ENCODE measurements at places on chromosomes 3 and 15. TPM values are rescaled to one million over a fixed set of nuclear protein-coding genes. Genes with fewer than 3 reads are reported as not detected.
A peak's percentile ranks its signal among the peaks of the same experiment; 100 is the strongest.

GRCh38 chr3:96706509-96706908, 107.9 kb upstream of the EPHA6 start:
- no peak for DNase-seq

The SGO1 gene
- 0.81 TPM for total RNA-seq

DNA sequence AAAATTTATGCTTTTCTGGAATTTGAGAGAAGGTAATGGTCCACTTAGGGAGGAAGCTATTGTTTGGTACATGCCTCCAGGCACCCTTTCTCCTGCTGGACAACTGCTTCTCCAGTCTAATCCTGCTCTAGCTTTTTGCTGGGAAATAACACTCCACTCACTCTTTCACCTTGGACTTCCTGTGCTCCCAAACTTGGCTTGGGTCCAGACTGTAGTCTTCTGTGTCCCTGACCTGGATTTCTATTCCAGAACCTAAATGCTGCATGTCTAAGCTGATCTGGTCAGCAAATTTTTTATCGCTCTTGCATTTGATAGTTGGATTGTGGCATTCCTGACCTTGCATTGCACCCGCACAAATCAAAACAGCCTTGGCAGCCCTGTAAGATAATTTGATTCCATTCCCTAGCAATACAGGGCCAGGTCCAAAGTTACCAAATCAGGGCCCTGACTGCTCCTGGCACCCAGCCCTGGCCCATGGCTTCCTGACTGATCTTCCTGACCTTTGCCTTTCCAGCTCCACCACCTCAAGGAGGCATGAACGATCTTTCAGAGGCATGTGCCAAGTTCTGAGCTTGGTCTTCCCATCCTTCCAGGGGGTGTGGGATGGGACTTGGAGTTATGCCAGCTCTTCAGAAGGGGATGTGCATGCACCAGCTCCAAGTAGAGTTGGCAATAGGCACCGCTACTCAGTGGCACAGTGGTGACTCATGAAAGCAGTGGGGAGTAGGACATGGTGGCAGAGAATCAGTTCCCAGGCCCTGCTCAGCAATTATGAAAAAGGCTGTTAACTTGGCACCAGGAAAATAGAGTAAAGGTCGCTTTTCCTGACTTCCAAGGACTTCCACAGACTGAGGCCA, 43.9 kb upstream of the GOLGA8J start:
- DNase-seq, result no peak

DNA sequence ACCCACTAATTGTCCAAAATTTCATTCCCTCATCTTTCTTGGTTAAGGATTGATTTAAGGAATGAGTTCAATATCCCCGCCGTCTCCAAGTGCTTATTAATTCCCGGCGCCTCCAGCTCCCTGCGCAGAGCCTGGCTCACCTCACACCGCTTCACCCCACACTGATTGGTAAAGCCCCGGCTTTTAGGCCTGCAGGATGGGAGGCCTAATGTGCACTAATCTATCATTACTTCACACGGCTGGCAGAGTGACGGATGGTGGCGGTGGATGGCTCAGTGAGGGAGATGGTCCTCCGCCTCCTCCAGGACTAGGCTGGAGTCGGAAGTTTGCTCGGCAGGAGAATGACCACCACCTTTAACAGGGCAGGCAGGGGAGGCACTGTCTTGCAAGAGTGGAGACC, 81.7 kb downstream of the MEGF11 start:
- no peak for DNase-seq

The KCNAB1 gene
- not detected for total RNA-seq

The MAP1A gene
- 21.8 TPM for total RNA-seq

DNA sequence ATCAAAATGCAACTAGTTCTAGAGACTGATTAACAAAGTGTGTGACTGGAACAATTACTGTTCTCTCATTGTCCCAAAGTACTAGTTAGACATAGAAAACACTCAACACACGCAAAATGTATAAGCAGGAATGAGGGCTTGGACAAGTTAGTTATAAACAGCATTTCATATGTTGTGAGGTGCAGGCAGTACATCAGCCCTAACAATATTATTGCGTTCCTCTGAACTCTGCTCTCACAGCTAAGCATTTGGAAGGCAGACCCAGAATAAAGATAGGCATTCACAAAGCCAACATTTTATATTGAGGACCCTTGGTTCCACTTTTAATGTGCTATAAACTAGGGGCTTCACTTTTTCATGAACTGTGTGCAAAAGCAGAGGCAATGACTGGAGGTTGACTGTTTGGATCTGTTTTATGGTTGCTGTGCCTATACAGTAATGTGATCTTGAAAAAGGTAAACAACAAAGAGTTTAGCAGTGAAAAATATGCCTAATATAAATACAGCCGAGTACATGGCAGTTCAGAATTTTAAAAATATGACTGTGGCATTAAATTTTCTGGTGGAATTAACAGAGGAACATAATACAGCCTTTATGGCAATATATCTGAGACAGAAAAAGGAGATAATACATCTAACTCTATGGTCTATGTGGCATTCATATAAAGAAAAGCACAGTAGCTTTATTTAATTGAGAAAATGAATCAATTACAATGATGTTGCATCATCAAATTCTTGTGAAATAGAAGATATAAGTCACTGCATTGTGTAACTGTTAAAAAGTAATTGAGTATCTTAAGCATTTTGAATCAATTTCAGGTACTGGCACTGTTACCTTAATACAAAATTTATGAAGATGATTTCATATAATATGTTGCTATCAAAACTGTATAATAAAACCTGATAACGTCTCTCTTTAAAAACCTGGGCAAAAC, 80.0 kb upstream of the SKOR1 start:
- no peak for DNase-seq

DNA sequence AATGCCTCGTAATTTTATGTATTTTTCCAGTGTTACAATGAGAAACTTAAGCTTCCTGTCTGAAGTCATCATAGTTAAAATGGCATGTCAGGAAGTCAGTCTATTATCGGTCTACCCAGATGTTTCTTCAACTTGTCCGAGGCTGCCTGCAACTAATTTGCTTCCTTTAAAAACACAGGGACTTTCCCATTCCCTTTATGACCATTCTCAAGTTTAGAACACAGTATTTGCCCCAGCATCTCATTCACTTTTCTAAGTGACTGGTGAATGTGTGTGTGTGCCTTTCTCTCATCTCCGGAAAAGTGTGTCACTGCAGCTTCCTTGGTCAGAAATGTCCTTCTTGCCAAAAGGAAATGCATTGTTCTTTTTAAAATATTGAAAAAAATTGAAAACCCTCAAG, 466.6 kb downstream of the RAP2B start:
- peak; percentile 86 for DNase-seq

DNA sequence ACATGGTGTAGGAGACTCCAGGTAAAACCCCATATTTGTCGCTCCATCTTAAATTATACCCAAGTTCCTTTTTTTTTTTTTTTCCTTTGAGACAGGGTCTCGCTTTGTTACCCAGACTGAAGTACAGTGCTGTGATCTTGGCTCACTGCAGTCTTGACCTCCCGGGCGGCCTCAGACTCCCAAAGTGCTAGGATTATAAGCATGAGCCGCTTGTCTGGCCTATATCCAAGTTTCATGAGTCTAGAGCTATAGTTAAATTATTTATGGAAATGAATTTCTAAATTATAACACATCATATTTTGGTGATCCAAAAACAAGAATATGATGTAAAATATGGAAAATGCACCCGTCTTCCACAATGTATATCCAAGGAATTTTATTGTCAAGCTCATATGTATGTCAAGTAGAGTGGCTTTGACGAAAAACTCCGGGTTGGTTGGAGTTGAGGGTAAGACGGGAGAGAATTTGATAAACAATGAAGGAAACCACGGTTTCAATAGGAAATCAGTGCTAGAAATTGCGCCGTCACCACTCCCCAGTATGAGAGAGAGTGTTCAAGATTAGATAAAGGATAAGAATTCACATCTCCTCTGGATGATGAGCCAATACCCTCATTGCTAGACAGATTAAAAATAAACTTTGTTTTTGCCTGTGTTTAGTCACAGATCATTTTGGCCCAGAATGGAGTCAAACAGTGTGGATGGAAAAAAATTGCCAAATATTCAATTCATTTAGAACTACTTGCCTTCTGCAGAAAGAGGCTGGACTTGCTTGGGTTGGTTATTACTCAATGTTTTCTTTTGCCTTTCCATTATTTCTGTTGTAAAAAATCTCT, 209.2 kb upstream of the NR2F2 start:
- DNase-seq, result no peak

GRCh38 chr3:162269636-162270458, 773.2 kb downstream of the OTOL1 start:
- no peak for DNase-seq

DNA sequence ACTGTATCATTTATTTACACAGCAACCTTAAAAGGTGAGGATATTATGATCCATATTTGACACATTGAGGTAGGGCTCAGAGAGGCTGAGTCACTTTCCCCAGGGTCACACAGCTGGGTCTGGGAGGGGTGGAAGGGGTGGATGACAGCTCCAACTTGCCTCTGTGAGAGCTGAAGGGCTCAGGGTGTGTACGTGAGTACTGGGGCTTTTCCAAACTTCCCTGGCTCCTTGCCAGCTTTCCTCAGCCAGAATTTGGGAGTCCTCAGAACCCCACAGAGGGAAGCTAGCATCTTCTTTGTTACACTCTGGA, 58.3 kb upstream of the SLC6A11 start:
- DNase-seq, result no peak

The CCDC54 gene
- not detected for total RNA-seq

GRCh38 chr15:31799715-31800321, 230.5 kb upstream of the CHRNA7 start:
- no peak for DNase-seq

The CLEC3B gene
- 12.9 TPM for total RNA-seq

The RAD51 gene
- 4.6 TPM for total RNA-seq

GRCh38 chr15:46297766-46298165, 662.9 kb downstream of the SQOR start:
- no peak for DNase-seq

DNA sequence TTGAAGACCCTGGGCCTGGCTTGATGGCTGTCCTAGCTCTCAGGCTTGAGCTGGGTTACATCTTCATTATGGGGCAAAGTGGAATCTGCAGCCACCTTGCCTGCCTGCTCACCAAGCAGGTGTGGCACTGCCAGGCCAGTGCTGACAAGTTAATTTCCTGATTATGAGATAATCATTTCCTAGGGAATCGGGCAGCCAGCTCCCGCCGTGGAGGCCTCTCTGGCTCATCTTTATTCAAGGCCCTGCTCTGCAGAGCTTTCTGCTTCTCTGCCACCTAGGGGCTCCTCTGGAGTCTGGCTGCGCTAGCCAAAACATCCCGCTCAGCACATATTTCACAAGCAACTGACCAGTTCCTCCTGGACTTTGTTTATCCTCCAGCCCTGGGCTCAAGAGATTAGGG, 9.9 kb downstream of the LOXL1 start:
- DNase-seq, result no peak

The ITIH4 gene
- 7.5 TPM for total RNA-seq

The UBA5 gene
- total RNA-seq, result 28.8 TPM

DNA sequence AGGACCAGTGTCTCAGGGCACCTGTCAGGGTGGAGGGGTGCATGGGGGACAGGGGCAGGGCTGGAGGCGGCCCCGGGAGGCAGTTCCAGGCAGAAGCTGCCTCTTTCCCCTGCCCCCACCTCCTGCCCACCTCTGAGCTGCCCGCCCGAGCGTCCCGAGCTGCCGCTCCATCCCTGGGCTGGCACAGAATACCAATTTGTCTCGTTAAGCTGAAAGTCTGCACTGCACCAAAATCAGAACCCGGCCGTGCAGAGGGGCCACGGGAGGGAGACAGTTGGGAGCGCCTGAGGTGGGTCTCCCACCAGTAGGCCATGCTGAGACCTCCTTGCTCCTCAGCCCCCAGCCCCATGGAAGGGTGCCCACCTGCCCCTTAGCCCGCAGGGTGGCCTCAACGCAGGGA, 1.3 kb upstream of the ATP2B2 start:
- DNase-seq, result no peak

DNA sequence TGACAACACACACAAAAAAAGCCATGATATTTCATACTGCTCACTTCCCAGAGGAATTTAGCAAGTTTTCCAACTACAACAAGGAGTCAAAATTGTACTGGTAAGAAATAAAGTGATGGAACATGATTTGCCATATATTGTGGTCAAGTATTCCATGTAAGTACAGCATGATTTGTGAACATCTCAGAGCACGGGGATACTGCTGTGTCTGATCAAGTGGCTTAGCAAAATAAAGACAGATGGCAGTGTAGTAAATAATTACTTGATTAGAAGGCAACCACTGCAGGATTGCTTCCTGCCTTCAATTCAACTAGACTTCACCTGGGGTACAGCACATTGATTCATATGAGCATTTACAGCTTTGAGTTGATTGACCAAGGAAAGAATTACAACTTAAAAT, 51.6 kb upstream of the DUT start:
- DNase-seq, result no peak

DNA sequence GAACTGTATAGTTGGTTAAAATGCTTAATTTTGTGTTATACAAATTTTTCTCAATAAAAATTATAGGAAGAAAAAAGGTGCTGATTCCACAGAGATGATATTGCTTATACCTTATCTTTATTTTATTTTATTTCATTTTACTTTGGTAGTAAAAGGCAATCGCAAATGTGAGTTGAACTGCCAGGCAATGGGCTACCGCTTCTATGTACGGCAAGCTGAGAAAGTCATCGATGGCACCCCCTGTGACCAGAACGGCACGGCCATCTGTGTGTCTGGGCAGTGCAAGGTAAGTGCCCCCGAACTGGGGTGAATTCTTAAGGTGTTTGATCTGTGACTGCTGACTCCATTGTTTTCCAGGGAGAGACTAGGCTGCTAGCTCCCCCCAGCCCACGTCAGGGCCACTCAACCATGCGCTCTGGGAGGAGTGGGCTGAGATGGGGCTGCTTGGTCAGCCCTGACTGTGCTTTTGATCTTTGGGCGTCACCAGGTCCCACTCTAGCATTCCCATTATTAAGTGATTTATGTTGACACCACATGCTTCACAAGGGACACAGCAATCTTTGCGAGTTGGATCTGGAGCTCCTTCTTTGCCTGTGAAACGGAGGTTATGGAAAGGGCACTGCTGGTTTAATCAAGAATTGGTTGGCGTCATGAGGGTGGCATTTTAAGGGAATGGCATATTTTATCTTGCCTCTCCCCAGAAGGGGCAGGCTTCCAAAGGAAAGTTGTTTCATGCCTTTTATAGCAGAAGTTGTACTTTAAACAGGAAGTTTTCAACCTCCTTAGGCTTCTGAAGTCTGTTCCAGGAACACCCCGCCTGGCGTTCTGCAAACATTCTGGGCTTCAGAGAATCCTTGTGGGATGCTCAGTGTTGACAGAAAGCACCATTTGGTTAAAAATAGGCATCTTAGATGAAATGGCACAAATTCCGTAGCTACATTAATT, 296.5 kb downstream of the THSD4 start:
- no peak for DNase-seq

GRCh38 chr3:128496019-128496601, 3.1 kb upstream of the GATA2 start:
- no peak for DNase-seq

The KIF23 gene
- 2.2 TPM for total RNA-seq

The CTXN2 gene
- total RNA-seq, result not detected

- no peak for DNase-seq
These were observed 451.7 kb upstream of the SGO1 start for GRCh38 chr3:20637729-20638128.

The ATG7 gene
- 33.9 TPM for total RNA-seq

- DNase-seq, result no peak
These were observed 200.4 kb downstream of the NR1D2 start for GRCh38 chr3:24145481-24145880.

The DOCK3 gene
- total RNA-seq, result 1.3 TPM

GRCh38 chr15:90435652-90436337, 47.8 kb downstream of the IQGAP1 start:
- DNase-seq, result no peak

The NANOGP8 gene
- 0.27 TPM for total RNA-seq

- DNase-seq, result no peak
These were observed 58.3 kb upstream of the SLC4A7 start for GRCh38 chr3:27542476-27542875.

The LXN gene
- total RNA-seq, result 31.0 TPM

GRCh38 chr3:139916271-139916670, 18.7 kb upstream of the CLSTN2 start:
- DNase-seq, result no peak

The GOLGA8J gene
- under 0.01 TPM for total RNA-seq
